ENCODE measurements at places on chromosomes 12 and 14.
A peak's percentile ranks its signal among the peaks of the same experiment; 100 is the strongest.

- H3K4me1 ChIP-seq, result no peaks in the 10 kb centered on the region
- no peak for DNase-seq
- H3K4me3 ChIP-seq, result no peak overlapping the region
- H3K36me3 ChIP-seq, result peaks cover 45% of the 10 kb centered on the region
Observed at GRCh38 chr14:34966413-34966812, 16.4 kb upstream of the SRP54 start.

GRCh38 chr14:64387232-64387781 lies 846 bp upstream of the MTHFD1 start:
- peak overlapping the region; percentile 93 for H3K27ac ChIP-seq
- peaks cover 33% of the 10 kb centered on the region for H3K4me1 ChIP-seq
- DNase-seq, result no peak
- peak overlapping the region; percentile 97 for H3K4me3 ChIP-seq

GRCh38 chr12:119528241-119528640 lies 65.3 kb upstream of the TMEM233 start:
- peak; percentile 15 for DNase-seq
- H3K4me1 ChIP-seq, result no peaks in the 10 kb centered on the region
- H3K27ac ChIP-seq, result no peak overlapping the region
- peaks cover 42% of the 10 kb centered on the region for H3K27me3 ChIP-seq

DNA sequence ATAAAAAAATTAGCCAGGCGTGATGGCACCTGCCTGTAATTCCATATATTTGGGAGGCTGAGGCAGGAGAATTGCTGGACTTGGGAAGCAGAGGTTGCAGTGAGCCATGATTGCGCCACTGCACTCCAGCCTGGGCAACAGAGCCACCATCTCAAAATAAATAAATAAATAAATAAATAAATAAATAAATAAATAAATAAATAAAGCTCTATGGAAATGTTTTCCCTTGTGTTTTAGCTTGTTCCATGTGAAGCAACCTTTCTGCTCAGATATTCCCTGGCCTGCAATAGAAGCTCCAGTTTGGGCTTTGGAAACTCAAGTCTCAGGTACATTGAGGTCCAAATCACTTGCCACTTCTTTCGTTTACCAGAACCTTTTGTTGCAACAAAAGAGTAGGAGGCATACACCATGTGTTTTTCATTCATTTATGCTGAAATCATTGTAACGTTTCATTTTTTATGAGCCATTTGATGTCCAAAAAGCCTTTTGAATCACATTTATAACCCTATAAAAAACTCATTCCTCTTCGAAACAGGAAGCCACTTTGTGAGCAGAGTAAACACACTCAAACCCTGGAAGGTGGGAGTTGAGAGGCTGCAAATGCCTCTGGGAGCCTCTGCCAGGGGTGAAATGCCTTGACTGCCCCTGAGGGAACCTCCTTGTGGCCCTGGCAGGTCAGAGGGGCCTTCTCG lies 376.6 kb upstream of the TBX3 start:
- H3K4me1 ChIP-seq, result peaks cover 23% of the 10 kb centered on the region
- no peak for DNase-seq
- no peak overlapping the region for H3K4me3 ChIP-seq
- H3K27ac ChIP-seq, result no peak overlapping the region
- H3K27me3 ChIP-seq, result no peaks in the 10 kb centered on the region

DNA sequence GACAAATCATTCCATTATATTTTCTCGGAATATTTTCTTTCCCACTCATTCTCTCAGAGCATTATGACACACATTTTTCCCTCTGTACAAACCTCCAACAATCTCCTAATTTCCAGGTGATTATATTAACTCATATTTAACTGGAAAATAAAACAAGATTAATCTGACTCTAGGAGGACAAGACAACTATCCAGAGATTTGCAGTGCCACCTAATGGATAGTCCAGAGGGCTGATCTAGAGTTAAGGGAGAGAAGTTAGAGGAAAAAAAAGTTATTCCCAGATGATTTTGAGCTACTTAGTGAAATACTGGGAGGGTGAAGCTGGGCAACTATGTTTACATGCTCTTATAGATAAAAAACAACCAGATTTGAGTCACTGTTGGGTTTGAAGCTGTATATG lies 161.7 kb downstream of the ALX1 start:
- DNase-seq, result no peak
- peaks cover 5% of the 10 kb centered on the region for H3K4me1 ChIP-seq
- H3K4me3 ChIP-seq, result no peak overlapping the region
- H3K27ac ChIP-seq, result no peak overlapping the region

DNA sequence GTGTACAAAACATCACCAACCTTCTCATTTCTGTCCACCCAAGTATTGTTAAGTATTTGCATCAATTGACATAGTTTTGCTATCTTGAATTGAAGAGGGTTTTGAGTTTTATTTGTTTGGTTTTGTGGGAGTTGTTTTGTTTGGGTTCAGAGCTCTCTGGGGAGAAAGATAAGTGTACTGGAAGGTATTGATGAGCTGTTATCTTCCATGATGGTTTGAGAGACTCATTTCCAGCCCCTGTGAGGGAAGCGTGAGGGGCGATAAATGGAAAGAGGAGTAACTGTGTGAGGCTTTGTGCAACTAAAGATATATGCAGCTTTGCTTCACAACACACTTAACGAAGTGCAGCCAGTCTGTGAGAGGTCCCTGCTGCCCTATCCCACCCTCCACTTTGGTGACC lies 15.7 kb upstream of the CIPC start:
- no peak for DNase-seq
- no peak overlapping the region for H3K4me3 ChIP-seq
- H3K4me1 ChIP-seq, result peaks cover 67% of the 10 kb centered on the region
- no peak overlapping the region for H3K27ac ChIP-seq
- peaks cover 3% of the 10 kb centered on the region for H3K27me3 ChIP-seq
- peaks cover 7% of the 10 kb centered on the region for H3K36me3 ChIP-seq

All from nephron progenitor cell (in vitro differentiated cells).